Activated CD8-positive, alpha-beta memory T cell treated with anti-CD3 and anti-CD28 coated beads for 4 hours (primary cell): ENCODE measurements at places on chromosomes 5 and 9.

DNA sequence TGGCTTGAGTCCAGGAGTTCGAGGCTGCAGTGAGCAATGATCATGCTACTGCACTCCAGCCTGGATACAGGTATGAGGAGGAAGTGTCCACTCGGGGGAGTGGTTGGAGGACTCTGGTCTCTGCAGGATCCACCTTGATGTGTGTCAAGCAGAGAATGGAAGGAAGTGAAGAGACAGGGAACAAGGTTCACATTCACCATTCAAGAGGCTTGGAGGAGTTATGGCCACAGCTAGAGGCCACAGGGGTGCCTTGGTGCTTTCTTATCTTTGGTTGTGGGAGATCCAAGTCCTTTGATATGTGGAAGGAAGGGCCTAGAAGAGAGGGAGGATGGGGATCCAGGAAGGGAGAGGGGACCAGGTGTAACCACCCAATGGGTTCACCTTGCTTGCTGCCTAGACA is 5.4 kb upstream of the CERCAM start:
- DNase-seq = no peak

- no peak for DNase-seq
Observed at GRCh38 chr9:129183495-129184218, 5.6 kb upstream of the IER5L start.

DNA sequence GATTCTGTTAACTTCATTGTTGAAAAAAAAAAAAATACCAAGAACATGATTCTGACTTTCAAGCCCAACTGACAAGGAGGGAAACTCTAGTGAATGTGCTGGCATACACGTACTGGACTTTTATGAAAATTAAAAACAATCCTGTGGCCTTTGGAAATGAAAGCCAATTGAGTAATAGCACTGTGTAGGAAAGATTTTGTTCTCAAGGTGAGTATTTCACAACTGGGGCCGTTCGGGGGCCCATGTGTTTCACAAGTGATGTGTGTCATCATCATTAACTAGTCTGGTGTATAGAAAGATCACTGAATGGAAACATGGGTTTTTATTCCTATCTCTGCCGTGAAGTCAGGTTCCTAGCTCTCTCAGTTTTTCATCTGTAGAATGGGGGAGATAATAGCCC is 605.0 kb upstream of the CLINT1 start:
- no peak for DNase-seq

DNA sequence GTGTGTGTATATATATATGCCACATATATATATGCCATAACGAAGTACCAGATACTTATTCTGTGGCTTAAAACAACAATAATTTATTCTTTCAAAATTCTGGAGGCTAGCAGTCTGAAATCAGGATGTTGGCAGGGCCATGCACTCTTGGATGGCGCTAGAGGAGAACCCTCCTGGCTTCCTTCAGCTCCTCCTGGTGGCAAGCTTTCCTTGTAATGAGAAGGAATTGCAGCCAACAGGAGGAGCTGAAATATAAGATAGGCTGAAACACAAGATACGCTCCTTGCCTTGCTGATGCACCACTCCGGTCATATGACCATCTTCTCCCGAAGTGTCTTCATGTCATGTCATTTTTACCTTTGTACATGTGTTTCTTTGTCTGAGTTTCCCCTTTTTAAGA is 368.1 kb upstream of the CTNND2 start:
- DNase-seq = no peak

- no peak for DNase-seq
Observed at GRCh38 chr5:172529896-172530295, 75.6 kb upstream of the SH3PXD2B start.

GRCh38 chr5:54829102-54829501 is 156.3 kb downstream of the ESM1 start:
- DNase-seq = no peak

DNA sequence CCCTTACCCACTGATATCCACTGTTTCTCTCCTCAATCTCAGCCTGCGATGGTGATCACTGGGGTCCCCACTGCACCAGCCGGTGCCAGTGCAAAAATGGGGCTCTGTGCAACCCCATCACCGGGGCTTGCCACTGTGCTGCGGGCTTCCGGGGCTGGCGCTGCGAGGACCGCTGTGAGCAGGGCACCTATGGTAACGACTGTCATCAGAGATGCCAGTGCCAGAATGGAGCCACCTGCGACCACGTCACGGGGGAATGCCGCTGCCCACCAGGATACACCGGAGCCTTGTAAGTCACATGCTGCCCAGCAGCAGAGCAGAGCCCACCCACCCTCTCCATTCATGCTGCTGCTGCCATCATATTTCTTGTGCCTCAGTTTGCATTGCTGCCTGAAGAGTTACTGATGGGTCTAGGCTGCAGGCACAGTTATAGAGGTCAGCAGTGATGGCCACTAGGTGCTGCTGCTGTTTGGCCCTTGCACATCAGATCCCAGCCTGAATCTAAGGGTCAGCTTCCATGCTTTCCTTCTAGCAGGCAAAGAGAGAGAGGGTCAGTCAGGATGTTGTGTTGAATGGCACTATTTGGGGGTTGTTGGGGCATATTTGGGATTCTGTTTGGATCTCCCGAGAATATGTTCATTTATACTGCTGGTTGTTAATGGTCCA is 106.0 kb downstream of the MEGF10 start:
- DNase-seq = no peak

- no peak for DNase-seq
Observed at GRCh38 chr5:53035868-53036381, 46.8 kb downstream of the ITGA2 start.

DNA sequence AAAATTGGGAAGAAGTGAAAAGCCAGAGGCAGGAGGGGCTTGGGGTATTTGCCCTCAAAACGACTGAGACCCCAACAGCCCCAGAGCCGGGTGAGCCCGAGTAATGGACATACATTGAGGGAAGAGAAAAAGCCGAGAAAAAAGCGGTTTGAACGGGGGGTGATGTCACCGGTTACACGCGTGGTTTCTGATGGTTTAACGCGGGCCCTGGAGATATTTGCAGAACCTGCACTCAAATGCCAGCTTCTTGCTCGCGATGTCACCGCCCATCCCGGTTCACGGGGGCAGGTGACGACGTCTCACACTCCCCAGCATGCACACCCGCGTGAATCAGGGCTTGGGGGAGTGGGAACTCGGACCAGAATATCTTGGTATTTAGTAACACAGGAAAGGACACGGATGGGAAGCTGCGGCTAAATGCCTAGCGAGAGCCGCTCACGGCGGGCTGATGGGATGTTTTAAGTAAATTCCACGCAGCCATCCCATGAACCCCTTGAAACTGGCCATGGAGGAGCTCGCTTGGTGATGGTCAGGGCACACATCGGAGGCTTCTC is 102.0 kb upstream of the RAPGEF1 start:
- no peak for DNase-seq

- DNase-seq = no peak
Observed at GRCh38 chr5:97338729-97339128, 155.7 kb upstream of the RIOK2 start.

GRCh38 chr5:1919209-1919566 is 36.5 kb upstream of the IRX4 start:
- no peak for DNase-seq

- no peak for DNase-seq
Observed at GRCh38 chr5:40034441-40034840, 609.7 kb upstream of the DAB2 start.

- DNase-seq = no peak
Observed at GRCh38 chr9:31683116-31683515, 701.3 kb upstream of the ACO1 start.
